ENCODE measurements at places on chromosomes 12 and 14.

- no peak for DNase-seq
Observed at GRCh38 chr12:113129664-113130456, 5.7 kb downstream of the RASAL1 start.

DNA sequence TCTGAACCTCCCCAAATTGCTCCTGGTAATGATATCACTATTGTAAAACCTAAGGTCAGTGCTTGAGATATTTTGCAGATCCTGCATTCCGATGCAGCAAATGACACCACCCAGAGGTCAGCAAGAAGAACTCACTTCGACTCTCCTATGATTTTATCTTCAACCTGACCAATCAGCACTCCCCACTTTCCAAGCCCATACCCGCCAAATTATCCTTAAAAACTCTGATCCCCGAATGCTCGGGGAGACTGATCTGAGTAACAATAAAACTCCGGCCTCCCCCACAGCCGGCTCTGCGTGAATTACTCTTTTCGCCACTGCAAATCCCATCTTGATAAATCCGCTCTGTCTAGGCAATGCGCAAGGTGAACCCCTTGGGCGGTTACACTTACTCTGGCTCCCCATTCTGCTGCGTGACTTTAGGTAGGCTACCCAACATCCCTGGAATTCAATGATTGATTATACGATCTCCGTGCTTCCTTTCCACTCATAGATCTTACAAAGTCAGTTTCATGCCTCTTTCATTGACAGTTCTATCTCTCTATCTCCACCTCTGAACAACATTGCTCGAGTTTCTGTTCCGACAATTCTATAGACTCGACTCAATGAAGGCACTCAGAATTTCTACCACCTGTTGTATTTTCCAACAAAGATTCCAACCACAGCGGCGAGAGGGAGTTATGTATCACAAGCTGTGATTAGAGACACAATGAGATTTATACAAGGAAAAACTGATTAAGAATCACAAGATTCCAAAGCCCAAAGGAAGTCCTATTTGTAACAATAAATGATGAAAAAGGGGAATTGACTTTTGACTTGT lies 939 bp downstream of the NPC2 start:
- no peak for DNase-seq

DNA sequence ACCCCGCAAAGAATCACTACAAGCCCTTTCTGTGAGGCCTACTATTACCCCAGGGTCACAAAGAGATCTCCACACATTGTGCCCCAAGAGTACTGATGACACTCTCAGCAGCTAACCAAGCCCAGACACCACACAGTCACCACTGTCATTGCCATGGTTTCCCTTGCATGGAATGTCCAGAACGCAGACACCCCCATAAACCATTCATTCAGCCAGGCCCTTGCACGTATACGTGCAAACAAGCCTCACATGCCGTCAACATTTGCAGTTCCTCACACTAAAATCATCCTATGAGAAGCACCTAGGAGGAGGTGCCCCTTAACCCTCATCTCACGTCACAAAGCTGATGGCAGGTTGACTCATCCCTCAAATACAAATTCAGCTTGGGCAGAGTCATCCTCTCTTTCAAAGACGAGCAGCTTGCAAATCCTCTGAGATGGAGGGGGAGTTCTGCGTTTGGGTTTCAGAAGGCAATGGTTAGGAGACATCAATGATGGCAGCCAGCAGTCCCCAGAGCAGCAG lies 17.1 kb upstream of the KRT77 start:
- DNase-seq: no peak

DNA sequence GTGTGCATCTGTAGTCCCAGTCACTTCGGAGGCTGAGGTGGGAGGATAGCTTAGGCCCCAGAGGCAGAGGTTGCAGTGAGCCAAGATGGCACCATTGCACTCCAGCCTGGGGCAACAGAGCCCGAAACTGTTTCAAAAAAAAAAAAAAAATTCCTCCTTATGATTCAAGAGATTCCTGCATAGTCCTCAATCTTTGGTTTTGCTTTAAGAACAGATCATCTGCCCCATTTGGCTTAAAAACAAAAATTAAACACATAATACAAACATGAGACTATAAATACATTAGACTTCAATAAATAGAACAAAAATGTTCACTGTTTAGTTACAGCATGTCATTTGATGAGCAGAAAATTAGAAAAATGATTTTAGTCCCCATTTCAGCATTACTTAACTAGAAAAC lies 131.2 kb downstream of the PAWR start:
- no peak for DNase-seq

GRCh38 chr14:77094672-77095284 lies 3.3 kb upstream of the CIPC start:
- DNase-seq: peak; percentile 44

- no peak for DNase-seq
Observed at GRCh38 chr12:122523280-122523679, 3.5 kb downstream of the RSRC2 start.

- DNase-seq: no peak
Observed at GRCh38 chr14:76664790-76665189, 96.5 kb upstream of the VASH1 start.

GRCh38 chr12:62776997-62777396 lies 158.0 kb downstream of the PPM1H start:
- no peak for DNase-seq

- peak; percentile 4 for DNase-seq
Observed at GRCh38 chr12:81992461-81992860, 233.3 kb upstream of the PPFIA2 start.

DNA sequence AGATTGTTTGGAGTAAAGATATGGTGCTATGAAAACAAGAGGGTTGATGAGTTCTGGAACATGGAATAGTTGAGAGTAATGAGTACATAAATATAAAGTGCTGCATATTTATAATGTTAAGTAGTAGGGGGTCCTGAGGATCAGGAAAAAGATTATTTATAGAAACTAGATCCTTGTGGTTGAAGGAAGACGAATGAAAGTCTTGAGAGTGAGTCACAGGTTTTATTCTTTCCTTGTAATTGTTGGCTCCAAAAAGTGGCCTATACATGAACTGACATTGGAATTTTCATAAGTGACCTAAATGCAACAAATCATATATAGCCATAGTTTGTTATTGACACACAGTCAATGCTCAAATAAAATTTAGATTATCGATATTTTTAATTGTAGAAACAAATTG lies 440.4 kb upstream of the PRICKLE1 start:
- DNase-seq: no peak

Data from T-helper 1 cell (primary cell).